Neural cell (in vitro differentiated cells): ENCODE measurements at places on chromosomes 5 and 9. TPM values are rescaled to one million over a fixed set of nuclear protein-coding genes. Genes with fewer than 3 reads are reported as not detected.

STKLD1 gene
- 1.1 and 3.4 TPM in 2 replicates for polyA plus RNA-seq

INSYN2B gene
- 0.37 and 5.5 TPM in 2 replicates for polyA plus RNA-seq

CENPK gene
- polyA plus RNA-seq, result 5.6 and 6.5 TPM in 2 replicates

C9 gene
- not detected in 2 replicates for polyA plus RNA-seq

SHC3 gene
- 20.1 and 22.9 TPM in 2 replicates for polyA plus RNA-seq
